ENCODE measurements at places on chromosomes 5 and 9.
A peak's percentile ranks its signal among the peaks of the same experiment; 100 is the strongest.

DNA sequence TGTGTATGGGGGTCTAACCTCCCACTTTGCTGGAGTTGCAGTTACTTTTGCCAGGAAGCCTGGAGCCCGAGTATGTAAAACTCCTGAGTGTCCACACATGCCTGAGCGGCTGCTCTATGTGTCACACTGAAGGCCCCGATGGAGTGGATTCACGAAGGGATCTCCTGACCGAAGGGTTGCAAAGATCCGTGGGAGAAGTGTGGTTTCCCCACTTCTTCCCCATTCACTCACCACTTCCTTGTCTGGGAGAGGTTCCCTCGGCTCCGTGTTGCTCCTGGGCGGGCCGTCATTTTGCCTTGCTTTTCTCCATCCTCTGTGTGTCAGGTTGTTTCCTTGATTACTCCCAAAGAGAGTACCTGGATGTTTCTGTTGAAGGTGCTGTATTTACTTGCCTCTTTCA, 16.2 kb upstream of the IL3 start:
- no peak for DNase-seq

DNA sequence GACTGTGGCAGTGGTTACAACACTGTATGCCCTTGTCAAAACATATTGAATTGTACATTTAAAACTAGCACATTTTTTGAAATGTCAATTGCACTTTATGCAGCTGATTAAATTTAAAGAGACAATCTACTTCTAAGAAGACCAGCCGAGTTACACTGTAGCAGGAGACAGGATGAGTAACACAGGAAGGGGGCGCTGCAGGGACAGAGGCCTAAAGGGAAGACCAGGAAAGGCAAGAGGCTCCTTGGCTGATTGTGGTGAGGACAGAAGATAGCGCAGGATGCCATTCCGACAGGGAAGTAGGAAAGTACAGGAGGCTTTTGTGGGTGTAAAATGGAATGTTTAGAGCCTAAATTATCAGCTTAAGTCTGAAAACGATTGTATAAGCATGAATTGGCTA, 28.2 kb upstream of the PPP2R2B start:
- DNase-seq = no peak

DNA sequence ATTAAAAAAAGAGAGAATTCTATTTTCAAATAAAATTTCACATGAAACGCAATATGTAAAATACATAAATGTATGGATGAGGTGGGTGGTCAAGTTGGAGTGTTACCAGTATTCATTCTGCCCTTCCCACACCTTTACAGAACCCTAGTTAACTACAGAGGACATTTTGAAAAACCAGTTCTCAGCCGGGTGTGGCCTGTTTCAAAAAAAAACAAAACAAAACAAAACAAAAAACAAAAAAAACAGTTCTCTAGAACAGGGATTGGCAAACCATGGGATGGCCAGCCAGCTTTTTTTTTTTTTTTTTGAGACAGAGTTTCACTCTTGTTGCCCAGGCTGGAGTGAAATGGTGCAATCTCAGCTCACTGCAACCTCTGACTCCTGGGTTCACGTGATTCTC, 28.4 kb upstream of the HK3 start:
- no peak for DNase-seq

- peak; percentile 52 for DNase-seq
These were observed 7.0 kb upstream of the GADD45G start for GRCh38 chr9:89597711-89598362.
